Esophagus (tissue), 2 donors: ENCODE measurements at places on chromosomes 2 and 18. TPM values are rescaled to one million over a fixed set of nuclear protein-coding genes. Genes with fewer than 3 reads are reported as not detected.

The B3GNT2 gene
- 13.5 TPM for polyA plus RNA-seq

The ASPRV1 gene
- 0.45 TPM for polyA plus RNA-seq

The CAVIN2 gene
- polyA plus RNA-seq: 11.1 TPM

The CRYBA2 gene
- polyA plus RNA-seq: 0.47 TPM

The TFCP2L1 gene
- 8.6 TPM for polyA plus RNA-seq

The C2orf72 gene
- polyA plus RNA-seq: 0.47 TPM

The SERPINB3 gene
- polyA plus RNA-seq: 870 TPM

The COX7A2L gene
- polyA plus RNA-seq: 30.1 TPM

The REG3G gene
- polyA plus RNA-seq: not detected

The GCKR gene
- 4.0 TPM for polyA plus RNA-seq

The SP5 gene
- 0.54 TPM for polyA plus RNA-seq

The HJURP gene
- 9.5 TPM for polyA plus RNA-seq

The ITGB6 gene
- polyA plus RNA-seq: 9.1 TPM

The IL1R2 gene
- polyA plus RNA-seq: 67.2 TPM

The RND3 gene
- 47.6 TPM for polyA plus RNA-seq

The RAB6C gene
- 0.02 TPM for polyA plus RNA-seq

The SULT1C2 gene
- polyA plus RNA-seq: 0.04 TPM

The MROH2A gene
- 0.22 TPM for polyA plus RNA-seq

The GPD2 gene
- 16.4 TPM for polyA plus RNA-seq

The PLCL1 gene
- 0.59 TPM for polyA plus RNA-seq

The EIF4E2 gene
- 45.9 TPM for polyA plus RNA-seq

The CHMP1B gene
- polyA plus RNA-seq: 26.8 TPM

The MALL gene
- polyA plus RNA-seq: 264 TPM

The AQP12A gene
- not detected for polyA plus RNA-seq

The PPP4R3B gene
- polyA plus RNA-seq: 21.8 TPM

The PJVK gene
- 5.2 TPM for polyA plus RNA-seq

The TRIM54 gene
- 0.18 TPM for polyA plus RNA-seq

The HOXD11 gene
- polyA plus RNA-seq: not detected

The PKP4 gene
- polyA plus RNA-seq: 25.8 TPM

The SPATA3 gene
- polyA plus RNA-seq: not detected
